K562 (cell line): ENCODE measurements at places on chromosomes 12 and 14. TPM values are rescaled to one million over a fixed set of nuclear protein-coding genes. Genes with fewer than 3 reads are reported as not detected.

- DNase-seq = no peak
Observed at GRCh38 chr14:56703947-56704346, 106.3 kb downstream of the OTX2 start.

GRCh38 chr14:34610101-34610500, 19.8 kb downstream of the SNX6 start:
- no peak for DNase-seq

GRCh38 chr12:97093187-97093683, 186.2 kb downstream of the NEDD1 start:
- no peak for DNase-seq

ARHGEF25 gene
- total RNA-seq = 13.6 and 15.0 TPM in 2 replicates

FLVCR2 gene
- total RNA-seq = 1.5 and 3.2 TPM in 2 replicates

IFNG gene
- 0.29 and 0.38 TPM in 2 replicates for total RNA-seq

KCNH3 gene
- total RNA-seq = 0.09 and 0.29 TPM in 2 replicates

DNA sequence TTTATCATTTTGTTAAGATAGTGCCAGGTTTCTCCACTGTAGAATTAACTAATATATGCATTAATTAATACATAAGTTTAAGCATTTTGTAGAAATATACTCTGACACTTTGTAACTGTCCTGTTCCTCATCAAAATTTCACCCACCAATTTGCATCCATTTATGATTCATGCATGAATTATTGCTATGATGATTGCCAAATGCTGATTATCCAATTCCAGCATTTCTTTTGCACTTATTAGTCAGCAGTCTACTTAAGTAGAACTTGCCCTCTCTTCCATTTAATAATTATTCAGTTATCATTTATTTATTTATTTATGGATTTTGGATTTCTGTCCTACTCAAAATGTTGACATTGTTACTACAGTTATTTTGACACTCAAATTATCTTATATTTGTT, 72.2 kb downstream of the SLC6A15 start:
- no peak for DNase-seq

SMCO2 gene
- not detected in 2 replicates for total RNA-seq

DNA sequence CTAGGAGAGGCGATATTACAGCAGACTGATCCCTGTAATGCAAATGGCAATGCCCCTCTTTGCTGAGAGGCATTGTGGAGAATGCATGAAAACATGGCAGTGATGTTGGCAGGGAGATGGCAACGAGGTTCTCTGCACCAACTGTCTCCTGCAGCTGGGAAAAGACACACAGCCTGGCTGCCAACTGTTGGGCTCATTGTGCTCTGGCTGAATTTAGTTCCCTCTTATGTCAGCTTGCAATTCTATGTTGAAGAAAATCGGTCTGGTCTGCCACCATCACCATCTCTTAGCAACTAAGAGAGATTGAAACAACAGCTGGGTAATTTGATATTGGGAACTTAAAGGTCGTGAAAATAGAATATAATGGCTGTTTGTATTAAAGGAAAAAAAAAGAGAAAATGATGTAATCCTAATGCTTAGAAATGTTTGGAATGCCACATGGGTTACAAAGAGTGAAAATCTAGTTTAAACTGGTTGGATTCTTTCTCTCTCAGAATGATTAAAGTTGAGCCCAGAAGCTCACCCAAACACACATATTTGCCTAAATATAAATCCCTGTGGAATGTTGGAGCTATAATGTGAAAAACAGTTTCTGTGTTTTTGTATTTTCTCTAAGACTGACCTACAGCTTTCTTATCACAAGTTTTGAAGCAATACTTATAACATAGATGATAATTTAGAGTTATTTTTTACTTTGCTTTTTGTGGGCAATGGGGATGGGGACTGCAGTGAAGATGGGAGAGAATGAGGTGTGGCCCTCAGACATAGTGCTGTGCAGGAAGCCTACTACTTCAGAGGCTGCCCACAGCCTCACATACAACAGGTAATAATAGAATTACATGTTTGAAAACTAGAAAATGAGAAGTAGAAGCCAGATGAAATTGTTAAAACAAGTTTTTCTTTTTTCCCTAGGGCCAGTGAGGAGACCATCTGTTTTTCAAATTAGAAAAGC, 143.7 kb downstream of the AKAP6 start:
- no peak for DNase-seq

GRCh38 chr14:102795060-102795925, 18.0 kb downstream of the TRAF3 start:
- DNase-seq = peak; percentile 26

NOVA1 gene
- total RNA-seq = not detected in 2 replicates

GRCh38 chr12:88338486-88338885, 196.4 kb downstream of the TMTC3 start:
- no peak for DNase-seq

DNA sequence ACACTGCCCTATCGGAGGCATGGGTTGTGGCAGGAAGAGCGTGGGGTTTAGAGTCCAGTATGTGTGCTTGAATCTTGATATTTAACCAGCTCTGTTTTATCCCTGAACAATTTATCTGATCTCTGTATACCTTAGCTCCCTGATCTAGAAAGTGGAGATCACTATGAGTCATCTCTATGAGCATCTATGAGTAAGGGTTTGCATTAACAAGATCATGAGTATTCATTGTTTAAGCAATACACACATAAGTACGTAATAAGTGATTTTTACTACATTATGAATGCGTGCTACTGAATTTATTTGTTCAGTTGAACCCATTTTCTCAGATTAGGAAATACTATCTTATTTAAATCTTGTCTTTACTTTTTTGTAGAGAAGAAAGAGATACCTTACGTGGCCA, 49.4 kb downstream of the GPATCH2L start:
- no peak for DNase-seq

DNA sequence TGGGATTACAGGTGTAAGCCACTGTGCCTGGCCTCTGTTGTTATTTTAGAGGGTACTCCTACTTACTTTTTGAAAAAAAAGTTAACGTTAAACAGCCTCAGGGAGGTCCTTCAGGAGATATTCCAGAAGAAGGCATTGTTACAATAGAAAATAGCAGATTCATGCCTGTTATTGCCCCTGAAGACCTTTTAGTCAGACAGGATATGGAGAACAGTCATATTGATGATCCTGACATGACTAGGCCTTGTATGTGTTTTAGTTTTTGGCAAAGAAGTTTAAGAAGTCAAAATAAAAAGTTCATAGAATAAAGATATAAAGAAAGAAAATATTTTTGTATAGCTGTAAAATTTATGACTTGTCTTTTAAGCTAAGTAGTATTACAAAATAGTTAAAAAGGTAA, 45.3 kb downstream of the WASHC3 start:
- DNase-seq = no peak

- no peak for DNase-seq
Observed at GRCh38 chr14:53628732-53629430, 327.7 kb downstream of the BMP4 start.
